Germinal center (tissue), 1 donor: ENCODE measurements at places on chromosomes 6 and 20.

DNA sequence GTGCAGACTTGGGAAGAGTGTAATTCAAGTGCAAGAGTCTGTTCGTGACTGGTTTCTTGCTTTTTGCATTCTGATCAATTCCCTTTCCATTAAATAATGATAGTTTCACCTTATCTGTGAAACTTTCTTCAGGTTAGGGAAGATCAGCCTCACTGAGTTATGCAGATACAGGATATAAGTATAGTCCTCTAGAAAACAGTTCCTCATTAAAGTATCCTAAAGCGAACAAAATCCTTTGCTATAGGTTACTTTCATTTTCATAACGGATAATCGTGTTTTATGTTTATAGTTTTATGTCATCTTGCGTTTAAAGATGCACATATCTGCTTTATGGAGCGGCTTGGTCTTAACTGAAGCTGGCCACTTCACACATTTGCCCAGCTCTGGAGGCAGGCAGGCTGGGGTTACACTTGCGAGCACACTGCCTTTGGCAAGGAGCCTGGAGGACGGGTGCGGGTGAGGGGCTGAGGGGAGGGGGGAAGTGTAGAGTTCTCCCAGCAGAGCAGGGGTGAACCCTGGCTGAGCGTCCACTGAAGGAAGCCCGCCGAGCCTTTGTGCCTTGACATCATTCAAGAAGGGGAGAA lies 123.5 kb upstream of the IFNGR1 start:
- DNase-seq, result no peak

DNA sequence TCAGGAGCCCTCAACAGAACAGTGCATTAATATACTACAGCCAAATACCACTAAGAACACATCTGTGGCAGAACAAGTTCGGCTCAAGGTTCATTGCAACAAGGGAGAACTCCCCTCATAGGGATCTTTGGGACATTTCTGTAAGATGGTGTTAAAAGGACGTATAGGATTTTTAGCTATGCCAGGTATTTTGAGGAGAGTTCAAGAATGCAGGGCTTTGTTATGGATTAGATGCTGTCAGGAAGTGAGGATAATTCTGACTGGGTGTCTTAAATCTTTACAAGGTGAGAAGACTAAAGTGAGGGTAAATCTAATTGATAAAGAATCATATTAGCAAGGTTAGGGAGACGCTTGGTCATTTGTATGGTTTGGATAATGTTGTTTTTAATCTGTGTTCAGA lies 83.7 kb upstream of the AHI1 start:
- no peak for DNase-seq

DNA sequence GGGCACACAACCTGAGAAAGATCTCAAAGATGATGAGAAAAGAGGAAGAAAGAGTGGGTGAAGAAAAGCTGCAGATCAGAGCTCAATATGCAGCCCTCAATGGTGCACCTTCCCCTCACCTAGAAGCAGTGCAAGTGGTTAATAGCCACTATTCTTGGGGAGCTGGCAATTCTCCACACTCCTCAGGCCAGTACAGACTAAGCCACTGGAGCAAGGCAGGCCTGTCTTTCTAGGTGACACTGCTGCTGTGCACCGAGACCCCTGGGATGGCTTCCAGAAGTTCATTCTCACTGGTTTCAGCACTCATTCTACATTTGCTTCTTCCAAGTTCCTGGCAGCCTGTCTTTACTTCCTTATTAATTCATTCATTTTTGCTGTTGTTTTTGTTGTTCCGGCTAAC lies 973.3 kb downstream of the KIF16B start:
- no peak for DNase-seq

GRCh38 chr20:50772420-50773185 lies 22.3 kb upstream of the BCAS4 start:
- DNase-seq, result no peak

GRCh38 chr6:95741045-95741444 lies 163.7 kb downstream of the MANEA start:
- no peak for DNase-seq

DNA sequence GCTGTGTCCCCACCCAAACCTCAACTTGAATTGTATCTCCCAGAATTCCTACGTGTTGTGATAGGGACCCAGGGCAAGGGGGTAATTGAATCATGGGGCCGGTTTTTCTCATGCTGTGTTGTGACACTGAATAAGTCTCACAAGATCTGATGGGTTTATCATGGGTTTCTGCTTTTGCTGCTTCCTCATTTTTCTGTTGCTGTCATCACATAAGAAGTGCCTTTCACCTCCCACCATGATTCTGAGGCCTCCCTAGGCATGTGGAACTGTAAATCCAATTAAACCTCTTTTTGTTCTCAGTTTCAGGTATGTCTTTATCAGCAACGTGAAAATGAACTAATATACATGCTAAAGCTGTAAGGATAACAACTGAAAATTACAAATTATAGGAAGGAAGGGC lies 88.3 kb downstream of the CDYL start:
- DNase-seq, result no peak

GRCh38 chr6:145139895-145140294 lies 595.4 kb downstream of the EPM2A start:
- DNase-seq, result no peak
